Progenitor cell of endocrine pancreas (in vitro differentiated cells): ENCODE measurements at places on chromosomes 7 and 10. TPM values are rescaled to one million over a fixed set of nuclear protein-coding genes. Genes with fewer than 3 reads are reported as not detected.

GRCh38 chr7:92835851-92836488 is 403 bp downstream of the CDK6 start:
- DNase-seq, result no peak

- no peak for DNase-seq
Observed at GRCh38 chr10:31099664-31100063, 68.0 kb upstream of the ZNF438 start.

GRCh38 chr10:31618541-31619291 is 299.7 kb downstream of the ZEB1 start:
- DNase-seq, result no peak

- DNase-seq, result no peak
Observed at GRCh38 chr7:31549611-31550010, 35.7 kb downstream of the ITPRID1 start.

The LIPK gene
- not detected in 2 replicates for total RNA-seq

The NPSR1 gene
- not detected in 2 replicates for total RNA-seq

The PLCE1 gene
- 12.1 and 14.1 TPM in 2 replicates for total RNA-seq
